ENCODE measurements at places on chromosomes 7 and 10.

GRCh38 chr10:124612611-124613498 is 131.3 kb downstream of the FAM53B start:
- DNase-seq: no peak

GRCh38 chr7:142083605-142084004 is 27.9 kb upstream of the MGAM2 start:
- no peak for DNase-seq

- DNase-seq: no peak
Measured at GRCh38 chr10:104447906-104448305, 94.3 kb downstream of the CFAP58 start.

GRCh38 chr10:101513733-101514132 is 74.3 kb downstream of the POLL start:
- no peak for DNase-seq

- DNase-seq: no peak
Measured at GRCh38 chr10:73998929-73999691, 1.2 kb downstream of the VCL start.

DNA sequence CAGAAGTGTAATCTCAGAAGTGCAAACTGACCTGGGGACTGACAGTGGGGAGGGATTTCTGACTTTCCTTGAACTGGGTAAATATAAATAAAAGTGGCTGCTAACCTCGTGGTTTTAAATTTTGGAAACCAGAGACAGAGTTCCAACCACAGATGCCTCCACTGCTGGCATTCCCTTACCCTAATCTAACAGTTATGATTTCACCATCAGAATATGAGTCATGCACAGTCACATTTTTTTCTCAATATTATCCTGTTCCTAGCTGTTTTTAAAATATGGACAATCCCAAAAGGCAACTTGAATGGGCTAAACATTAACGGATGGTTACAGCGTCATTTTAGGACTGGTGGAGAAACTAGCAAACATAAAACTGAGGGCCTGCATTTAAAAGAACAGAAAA is 264.3 kb upstream of the INHBA start:
- DNase-seq: no peak

DNA sequence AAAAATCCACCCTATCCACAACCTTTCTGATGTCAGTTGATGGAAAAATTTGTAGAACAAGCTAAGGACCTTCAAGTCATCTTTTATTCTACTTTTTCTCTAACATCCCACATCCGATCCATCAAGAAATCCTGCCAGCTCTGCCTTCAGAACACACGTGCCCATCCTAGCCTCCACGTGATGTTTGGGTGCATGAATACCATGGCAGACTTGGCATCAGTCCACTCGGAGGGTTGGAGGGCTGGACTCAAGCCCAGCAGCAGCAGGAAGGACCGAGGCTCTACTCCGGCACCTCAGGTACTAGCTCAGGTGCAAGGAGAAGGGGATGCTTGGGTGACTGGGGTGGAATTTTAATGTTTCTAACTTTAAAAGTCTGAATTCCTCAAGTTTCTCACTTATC is 428.6 kb downstream of the DPP6 start:
- no peak for DNase-seq

DNA sequence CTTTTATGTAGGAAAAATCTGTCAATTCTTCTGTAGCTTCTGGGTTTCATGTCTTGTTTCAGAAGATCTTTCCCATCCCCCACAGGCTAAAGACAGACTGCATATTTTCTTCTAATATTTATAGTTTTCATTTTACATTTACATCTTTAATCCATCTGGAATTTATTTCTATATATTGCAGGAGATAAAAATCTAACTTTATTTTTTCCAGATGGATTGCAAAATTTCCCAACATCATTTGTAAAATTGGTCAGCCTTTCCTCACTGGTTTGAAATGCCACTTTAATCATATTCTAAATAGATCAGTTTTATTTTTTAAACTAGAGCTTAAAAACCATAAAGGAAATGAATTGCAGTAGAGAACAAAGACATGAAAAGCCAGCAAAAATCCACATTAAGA is 46.9 kb downstream of the TMEM26 start:
- no peak for DNase-seq

GRCh38 chr7:44094883-44095592 is 9.1 kb upstream of the AEBP1 start:
- DNase-seq: no peak

DNA sequence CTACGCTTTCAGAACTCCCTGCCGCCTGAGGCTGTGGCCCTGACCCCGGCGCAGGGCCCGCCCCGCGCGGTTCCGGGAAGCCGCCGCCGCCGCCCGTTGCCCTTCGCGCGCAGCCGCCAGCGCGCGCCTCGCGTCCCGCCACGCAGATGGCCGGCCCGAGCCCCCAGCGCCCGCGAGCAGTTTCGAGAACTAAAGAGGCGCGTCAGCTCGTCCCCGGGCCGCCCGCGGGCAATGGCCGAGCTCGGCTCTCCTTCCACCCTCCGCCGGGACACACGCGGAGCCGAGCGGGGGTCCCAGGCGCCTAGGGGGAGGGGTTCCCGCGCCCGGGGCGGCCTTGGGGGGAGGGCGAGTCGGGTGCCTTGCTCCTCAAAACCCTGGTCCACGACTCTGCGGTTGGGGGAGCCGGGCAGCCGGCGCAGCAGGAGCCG is 1.8 kb downstream of the HNRNPF start:
- peak; percentile 79 for DNase-seq

DNA sequence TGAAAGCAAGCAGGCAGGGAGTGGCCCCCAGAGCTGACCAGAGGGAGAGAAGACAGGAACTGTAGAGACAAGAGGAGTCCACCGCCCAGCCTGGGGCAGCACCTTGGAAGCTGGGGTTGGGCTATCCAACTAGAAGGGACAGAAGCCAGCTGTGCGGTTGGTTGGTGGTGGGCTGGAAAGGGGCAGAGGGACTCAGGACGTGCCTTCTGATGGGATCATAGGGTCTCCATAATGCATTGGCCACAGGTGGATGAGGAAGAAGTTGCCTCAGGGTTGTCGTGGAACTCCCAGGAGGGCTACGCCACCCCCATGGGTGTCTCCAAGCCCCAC is 114.0 kb upstream of the RET start:
- DNase-seq: no peak

GRCh38 chr7:151488096-151488495 is 31.6 kb downstream of the RHEB start:
- DNase-seq: no peak

DNA sequence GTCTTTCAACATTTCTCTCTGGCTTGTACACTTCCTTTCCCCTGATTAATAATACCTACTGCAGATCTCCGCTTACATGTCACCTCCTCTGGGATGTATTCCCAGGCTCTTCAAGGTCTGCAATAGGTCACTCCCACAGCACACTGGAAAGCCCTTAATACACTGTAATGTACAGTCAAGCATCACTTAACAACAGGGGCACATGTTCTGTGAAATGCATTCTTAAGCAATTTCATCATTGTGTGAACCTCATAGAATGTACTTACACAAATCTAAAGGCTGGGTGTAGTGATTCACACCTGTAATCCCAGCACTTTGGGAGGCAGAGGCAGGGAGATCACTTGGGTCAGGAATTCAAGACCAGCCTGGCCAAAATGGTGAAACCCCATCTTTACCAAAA is 1.9 kb downstream of the COX15 start:
- DNase-seq: no peak

- peak; percentile 3 for DNase-seq
Measured at GRCh38 chr10:29949411-29950011, 109.9 kb downstream of the JCAD start.

- no peak for DNase-seq
Measured at GRCh38 chr7:10040674-10041073, 933.0 kb upstream of the PHF14 start.

GRCh38 chr10:30587522-30588031 is 42.0 kb downstream of the LYZL2 start:
- peak; percentile 94 for DNase-seq
